ENCODE measurements at places on chromosomes 2 and 18.

DNA sequence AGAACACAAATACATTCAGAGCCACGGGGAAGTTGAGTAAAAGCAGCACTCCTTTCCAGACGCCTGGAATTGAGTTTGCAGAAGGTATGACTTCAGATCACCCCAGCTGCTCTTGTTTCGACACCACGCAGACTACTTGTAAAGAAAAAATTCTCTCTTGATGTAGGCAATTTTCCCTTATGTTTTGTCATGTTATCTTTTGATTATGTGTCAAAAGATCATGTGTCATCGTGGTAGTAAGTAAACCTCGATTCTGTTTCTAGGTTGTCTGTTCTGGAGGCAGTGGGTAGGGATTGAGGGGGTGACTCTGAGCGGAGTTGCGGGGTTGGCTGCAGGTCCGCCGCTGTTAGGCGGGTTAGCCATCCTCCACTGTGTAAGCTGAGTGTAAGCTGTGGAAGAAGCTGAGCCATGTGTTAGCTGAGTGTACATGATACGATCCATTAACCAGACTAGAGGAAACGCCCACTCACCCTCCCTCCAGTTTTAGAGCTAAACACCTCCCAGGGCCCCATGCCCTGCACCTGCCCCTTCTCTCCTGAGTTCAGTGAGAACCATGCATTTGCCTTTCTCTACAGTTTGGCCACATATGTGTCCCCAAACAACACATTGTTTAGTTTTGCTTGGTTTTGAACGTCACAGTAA lies 181.8 kb downstream of the SNTG2 start:
- no peak for DNase-seq

DNA sequence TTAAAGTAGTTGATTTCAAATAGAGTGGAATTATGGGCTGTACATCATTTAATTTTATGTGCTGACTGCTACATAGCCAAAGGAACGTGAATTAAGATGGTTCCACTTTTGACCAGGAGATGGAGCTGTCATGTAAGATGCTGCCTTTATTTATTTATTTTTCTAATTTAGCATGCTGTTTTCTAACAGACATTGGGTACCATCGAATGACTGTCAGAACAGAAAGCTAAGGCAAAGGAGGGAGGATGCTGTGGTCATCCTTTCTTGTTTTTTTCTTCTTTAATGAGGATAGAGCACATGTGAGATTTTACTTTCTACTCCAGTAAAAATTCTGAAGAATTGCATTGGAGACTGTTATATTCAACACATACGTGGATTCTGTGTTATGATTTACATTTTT lies at the start of gene SCN2A:
TSS of gene SCN2A (plus strand) at position 185 of the 400 bp plus-strand sequence. CDS start 56,410 bp downstream, outside the sequence.
- no peak for DNase-seq

DNA sequence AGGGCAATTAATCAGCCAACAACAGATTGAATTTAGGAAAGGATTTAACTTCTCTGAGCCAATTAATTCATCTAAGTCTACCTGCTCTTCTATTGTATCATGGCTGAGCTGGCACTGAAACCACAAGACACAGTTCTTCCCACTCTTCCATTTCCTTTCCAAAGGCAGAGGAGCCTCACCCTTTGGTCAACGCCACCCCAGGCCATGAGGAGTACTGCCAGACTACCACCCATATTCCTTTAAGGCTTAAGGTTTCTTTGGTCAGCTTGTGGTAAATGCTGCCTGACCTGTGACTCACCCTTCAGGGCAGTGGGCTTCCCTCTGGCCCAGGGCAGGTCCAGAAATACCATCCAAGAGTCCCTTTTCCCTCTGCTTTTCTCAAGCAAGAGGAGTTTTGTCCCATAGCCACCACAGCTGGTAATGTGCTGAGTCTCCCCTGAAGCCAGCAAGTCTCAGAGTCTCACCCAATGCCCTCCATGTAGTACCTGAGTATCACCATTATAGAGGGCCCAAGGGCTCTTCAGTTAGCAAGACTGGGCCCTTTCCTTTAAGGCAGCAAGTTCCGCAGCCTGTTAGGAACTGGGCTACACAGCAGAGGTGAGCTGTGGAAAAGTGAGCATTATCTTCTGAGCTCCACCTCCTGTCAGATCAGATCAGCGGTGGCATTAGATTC lies 900.5 kb upstream of the CRIM1 start:
- no peak for DNase-seq

- no peak for DNase-seq
Measured at GRCh38 chr2:238941262-238941792, 93.4 kb downstream of the TWIST2 start.

GRCh38 chr2:19408592-19408991 lies 50.2 kb upstream of the OSR1 start:
- no peak for DNase-seq

- no peak for DNase-seq
Measured at GRCh38 chr2:223503746-223504145, 98.4 kb downstream of the SCG2 start.

- no peak for DNase-seq
Measured at GRCh38 chr18:28729321-28729720, 552.4 kb upstream of the CDH2 start.

GRCh38 chr18:43486462-43486861 lies 209.2 kb upstream of the SYT4 start:
- DNase-seq, result no peak

GRCh38 chr2:204824751-204825453 lies 279.6 kb downstream of the PARD3B start:
- no peak for DNase-seq
